Activated CD4-positive, CD25-positive, alpha-beta regulatory T cell (primary cell): ENCODE measurements at places on chromosomes 3 and 15.

- no peak for DNase-seq
These were observed 2.1 kb downstream of the SLC41A3 start for GRCh38 chr3:126081618-126082361.

DNA sequence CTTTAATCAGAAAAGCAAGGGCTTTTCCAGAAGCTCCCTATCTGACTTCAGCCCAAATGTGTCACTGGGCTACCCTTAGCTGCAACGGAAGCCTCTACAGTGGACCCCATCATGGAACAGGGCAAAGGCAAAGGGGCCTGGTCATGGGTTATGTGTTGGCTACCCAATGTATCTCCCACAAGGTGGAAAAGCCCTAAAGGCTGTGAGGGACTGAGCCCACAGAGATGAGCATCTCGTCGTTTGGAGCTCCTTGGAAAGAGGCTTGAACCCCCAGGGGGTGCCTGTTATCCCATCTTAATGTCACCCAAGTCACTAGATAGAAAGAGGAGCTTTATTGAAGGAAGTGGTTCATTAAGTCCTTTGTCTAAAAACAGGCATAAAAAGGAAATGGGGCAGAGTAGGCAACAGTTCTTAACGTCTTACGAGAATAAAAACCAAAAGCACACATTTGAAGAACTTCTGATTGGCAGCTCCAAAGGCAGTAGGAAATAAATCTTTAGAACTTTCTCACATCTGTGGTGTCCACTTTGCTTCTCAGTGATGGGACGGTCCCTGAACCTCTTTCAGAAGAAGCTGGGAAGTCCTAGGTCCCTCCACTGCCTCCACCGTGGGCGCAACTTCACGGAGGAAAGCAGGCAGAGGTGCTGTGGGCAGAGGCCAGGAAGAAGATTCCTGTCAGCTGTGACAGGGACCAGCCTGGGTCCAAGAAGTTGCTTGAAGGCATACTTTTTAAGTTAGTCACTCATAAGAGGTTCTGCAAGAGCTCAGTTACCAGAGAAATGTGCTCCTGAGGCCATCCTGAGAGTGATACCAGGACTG is 93.7 kb downstream of the MYLK start:
- no peak for DNase-seq

DNA sequence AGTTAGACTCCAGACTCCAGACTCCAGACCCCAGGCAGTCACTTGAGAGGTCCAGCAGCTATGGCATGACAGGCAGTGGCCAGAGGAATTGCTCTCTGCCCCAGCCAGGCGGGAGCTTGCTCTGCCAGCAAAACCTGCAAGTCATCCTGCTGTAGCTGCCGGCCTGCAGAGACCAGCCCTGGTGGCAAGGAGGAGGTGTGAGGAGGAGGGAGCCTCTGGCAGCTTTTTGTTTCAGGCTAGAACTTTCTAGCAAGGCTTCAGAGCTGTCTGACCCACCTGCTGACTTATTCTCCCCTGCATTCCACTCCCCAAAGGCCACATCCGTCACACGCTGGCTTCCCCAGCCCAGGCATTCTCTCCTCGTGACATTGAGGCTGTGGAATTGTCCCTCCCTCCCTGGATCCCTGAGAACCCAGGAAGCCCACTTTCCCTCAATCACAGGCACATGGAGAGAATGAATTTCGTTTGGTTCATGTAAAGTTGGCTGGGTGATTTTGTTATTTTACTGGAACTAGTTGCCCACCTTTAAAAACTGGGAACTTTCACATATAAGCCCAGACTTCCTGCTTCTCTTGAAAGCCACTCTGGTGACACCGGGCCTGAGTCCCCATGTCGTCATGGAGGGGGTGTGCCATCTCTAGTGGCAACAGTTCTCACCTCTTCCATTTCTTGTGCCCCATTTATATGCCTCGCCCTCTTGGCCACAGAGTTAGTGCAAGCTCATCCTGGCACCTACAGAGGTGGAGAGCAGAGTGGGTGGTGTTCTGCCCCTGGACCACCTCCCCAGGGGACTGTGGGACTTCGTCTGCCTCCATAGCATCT is 82.7 kb downstream of the ABHD5 start:
- no peak for DNase-seq

- DNase-seq, result no peak
These were observed 98.2 kb downstream of the ANXA2 start for GRCh38 chr15:60299452-60300047.

GRCh38 chr3:184334470-184335158 is 2.8 kb upstream of the FAM131A start:
- no peak for DNase-seq

DNA sequence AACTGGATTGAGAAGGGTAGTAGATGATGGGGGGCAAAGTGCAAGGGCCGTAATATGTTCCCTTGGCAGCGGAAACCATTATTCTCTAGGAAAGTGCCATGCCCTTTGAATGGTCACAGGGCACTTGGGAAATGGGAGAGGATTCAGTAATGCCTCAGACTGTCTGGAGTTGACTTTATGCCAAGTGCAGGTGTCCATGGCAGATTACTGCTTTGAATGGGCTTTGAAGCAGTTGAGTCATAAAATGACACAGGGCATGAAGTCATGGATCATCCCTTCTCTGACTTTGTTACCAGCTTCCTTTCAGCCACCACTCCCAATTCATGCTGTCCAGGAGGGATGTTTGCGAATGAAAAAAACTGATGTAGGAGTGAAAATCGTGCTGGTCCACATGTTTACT is 20.1 kb downstream of the AADACL2 start:
- DNase-seq, result no peak

DNA sequence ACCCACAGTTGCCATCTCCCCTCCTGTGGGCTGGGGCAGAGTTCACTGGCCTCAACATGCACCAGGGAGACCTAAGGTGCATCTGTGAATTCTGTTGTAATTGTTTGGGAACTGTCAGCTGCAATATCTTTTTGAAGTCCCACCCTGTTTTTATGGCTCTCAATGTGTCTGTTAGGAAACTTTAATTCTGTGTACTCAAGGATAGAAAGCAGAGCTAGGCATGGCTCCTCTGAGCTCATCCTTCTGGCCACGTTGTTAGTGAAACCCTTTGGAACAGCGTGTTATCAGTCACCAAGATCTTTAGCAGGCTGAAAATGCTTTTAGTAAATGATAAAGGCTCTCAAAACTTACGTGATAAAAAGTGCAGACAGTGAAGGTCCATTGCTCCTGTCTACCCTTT is 33.6 kb upstream of the MTMR10 start:
- no peak for DNase-seq

- DNase-seq, result no peak
These were observed 1324.6 kb downstream of the NSUN3 start for GRCh38 chr3:95387242-95388021.

DNA sequence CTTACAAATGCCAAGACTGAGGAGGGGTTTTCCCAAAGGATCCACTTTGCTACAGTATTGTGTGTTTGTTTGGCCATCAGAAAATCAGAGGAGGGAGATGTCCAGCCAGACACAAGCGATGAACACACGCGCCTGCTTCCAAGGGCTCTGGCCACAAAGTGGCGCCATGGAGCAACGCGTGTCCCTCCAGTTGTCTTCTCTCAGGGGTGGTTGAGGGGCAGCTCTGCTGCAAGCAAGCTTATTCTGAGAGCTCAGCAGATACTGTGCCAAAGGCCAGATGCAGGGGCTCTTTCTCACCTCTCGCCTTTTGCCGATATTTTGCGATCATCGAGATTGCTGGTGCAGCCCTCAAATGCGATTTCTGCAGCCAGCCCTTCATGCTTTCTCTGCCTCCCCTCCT is 88.9 kb upstream of the OSBPL11 start:
- no peak for DNase-seq

DNA sequence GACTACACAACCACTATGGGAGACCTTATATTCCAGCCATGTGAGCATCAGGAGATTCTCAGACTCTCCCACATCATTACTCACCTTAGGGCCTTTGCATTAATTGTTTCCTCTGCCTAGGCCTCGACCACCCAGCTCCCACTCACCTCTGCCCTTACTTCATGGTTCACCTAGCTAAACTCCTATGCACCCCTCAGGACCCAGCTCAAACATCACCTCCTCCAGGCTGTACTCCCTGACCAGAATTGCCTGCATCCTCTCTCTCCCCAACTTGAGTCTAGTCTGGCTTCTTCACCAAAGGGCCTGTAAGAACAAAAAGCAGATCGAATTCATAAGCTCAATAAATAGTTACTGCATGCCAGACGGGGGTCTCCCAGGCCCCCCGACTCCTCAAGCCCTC is 53.1 kb upstream of the FAM174B start:
- no peak for DNase-seq

DNA sequence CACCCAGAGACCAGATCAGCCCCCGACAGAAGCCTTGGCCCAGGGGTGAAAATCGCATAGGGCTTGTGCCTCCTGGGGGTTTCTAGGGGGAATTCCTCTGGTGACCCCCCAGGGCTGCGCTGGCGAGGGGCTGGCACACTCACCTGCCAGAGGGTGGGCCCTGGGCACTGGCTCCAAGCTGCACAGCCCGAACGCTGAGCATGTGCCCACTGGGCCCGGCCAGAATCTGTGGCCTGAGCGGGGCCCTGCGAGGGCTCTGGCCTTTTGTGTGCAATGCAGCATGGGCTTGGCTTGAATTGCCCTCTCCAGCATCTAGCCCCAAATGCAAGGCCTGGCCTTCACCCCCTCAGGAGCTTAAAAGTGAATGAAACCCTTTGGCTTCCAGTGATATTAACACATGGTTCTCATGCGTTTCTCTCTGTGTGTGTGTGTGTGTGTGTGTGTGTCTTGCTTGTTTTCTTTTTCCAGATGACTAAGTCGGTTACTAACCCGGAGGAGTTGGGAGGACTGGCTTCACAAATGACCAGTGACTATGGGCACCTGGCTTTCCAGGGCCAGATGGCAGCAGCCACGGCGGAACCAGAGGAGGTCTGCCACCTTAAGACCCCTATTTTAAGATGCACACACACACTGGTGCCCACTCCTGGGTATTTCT is 259.1 kb upstream of the TPM1 start:
- no peak for DNase-seq

GRCh38 chr3:30187366-30187765 is 419.0 kb upstream of the TGFBR2 start:
- no peak for DNase-seq

- no peak for DNase-seq
These were observed 307.9 kb upstream of the RBMS3 start for GRCh38 chr3:28972921-28973320.
